ENCODE measurements at places on chromosomes 6 and 20.

GRCh38 chr6:32082935-32083334 is 26.2 kb downstream of the TNXB start:
- DNase-seq = no peak

DNA sequence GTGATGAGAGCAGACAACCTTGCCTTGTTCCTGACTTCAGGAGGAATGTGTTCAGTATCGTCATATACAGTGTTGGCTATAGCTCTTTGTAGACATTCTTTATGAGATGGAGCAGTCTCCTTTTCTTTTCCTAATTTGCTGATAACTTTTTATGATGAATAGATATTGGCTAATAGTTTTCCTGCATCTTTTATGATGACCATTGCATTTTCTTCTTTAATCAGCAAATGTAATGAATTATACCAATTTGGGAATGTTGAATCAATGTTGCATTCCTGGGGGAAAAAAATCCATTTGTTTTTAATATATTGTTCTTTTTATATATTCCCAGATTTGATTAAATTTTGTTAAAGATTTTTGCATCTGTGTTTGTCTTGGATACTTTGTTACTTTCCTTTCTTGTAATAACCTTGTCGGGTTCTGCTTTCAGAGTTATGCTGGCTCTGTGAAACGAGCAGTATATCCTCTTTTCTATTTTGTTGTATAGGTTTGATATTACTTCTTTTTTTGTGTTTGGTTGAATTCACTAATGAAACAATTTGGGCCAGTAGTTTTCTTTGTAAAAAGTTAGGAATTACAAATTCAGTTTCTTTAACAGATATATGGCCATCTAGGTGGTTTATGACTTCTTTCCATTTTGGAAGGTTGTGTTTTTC is 23.9 kb downstream of the KDM1B start:
- no peak for DNase-seq

DNA sequence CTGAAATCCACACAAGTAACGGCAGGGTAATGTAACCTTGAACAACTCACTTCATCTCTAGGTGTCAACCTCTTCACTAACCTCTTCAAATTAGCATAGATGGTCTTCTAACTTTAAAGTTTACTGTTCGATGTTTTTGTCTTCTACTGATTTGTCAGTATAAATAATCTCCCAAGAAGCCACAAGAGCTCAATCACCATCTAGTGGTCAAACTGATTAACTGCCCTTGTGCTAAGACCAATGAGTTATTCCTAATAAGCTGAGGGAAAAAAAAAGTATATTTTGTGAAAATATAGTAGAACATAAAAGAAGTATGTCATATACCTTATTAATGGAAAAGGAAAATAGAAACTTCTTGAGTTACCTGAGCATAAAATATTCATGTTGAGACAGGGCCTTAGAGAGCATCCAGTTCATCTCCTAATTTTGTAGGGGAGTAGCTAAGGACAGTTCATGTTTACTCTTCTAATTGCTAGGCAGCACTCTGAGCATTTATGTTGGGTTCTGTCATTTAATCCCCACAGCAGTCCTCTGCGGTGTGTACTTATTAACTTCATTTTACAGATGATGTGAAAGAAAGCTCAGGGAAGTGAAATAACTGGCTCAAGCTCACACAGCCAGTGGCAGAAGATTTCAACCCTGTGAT is 317.1 kb downstream of the ESR1 start:
- DNase-seq = no peak

DNA sequence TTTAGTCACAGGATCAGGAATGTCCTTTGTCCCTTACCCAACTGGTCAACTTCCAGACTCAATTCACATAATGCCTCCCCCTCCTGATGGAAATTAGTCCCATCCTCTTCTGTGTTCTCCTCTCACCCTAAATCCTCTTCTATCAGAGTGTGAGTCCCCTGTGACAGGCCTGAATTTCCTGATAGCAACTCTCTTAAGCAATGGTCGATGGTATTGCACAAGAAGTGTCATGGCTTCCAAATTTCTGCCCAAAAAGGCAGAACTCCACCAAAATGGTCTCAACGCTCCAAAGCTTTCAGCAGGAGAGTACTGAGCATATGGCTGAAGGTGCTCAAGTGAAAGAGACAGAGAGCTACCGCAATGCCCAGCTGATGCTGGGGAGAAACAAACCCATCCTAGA is 2.4 kb downstream of the PREP start:
- DNase-seq = no peak

DNA sequence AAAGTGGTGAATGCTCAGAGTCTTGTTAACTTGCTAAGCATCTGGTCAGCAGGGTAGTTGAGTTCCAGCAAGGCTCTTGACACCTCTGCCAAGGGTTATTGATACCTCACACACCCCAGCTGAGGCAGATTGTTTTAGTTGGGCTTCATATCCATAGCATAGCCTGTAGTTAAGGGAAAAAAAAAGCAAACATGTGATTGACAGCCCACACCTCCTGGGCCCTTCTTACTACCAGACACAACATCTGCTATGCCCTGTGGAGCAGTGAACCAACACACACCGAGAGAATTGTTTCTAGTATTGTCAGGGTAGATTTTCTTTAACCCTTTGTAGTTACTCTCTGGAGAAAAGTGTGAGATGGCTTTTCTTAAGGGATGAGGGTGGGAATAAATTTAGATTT is 697.0 kb upstream of the POU3F2 start:
- DNase-seq = no peak

DNA sequence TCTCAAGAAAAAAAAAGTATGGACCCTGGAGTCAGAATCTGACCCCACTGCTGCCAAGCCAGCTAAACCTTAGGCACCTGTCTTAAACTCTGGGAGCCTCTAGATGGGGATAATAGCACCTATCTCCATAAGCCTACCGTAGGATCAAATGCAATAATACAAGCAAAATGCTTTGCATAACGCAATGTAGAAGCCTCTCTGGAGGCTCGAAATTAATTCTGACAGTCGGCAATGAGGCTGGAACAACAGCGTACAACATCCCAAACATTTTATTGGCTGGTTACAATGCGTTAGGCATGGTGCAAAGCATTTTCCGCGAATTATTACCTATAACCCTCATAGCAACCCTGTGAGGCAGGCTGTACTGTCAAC is 521 bp downstream of the CDK5RAP1 start:
- no peak for DNase-seq

GRCh38 chr6:6277413-6277812 is 43.0 kb downstream of the F13A1 start:
- DNase-seq = no peak

All from activated CD4-positive, alpha-beta T cell treated with anti-CD3 and anti-CD28 coated beads, Interleukin-2, amount 10 ng/mL, durations not matched to agents 7 days and 5 days (primary cell).